ENCODE measurements at places on chromosomes 3 and 15. TPM values are rescaled to one million over a fixed set of nuclear protein-coding genes. Genes with fewer than 3 reads are reported as not detected.

LMAN1L gene
- not detected for total RNA-seq

PLIN1 gene
- 2.1 TPM for total RNA-seq

GRCh38 chr3:111667621-111668239 lies 72.6 kb upstream of the ZBED2 start:
- DNase-seq = no peak
- H3K36me3 ChIP-seq = no peaks in the 10 kb centered on the region
- no peak overlapping the region for H3K27ac ChIP-seq
- no peaks in the 10 kb centered on the region for H3K27me3 ChIP-seq

GRCh38 chr15:66847565-66847991 lies 145.5 kb downstream of the SMAD6 start:
- no peaks in the 10 kb centered on the region for H3K36me3 ChIP-seq
- no peak overlapping the region for H3K27ac ChIP-seq
- no peak for DNase-seq
- peaks cover 18% of the 10 kb centered on the region for H3K4me1 ChIP-seq
- no peak overlapping the region for H3K4me3 ChIP-seq

- H3K27ac ChIP-seq = no peak overlapping the region
- no peak overlapping the region for H3K4me3 ChIP-seq
- peaks cover 19% of the 10 kb centered on the region for H3K36me3 ChIP-seq
- no peaks in the 10 kb centered on the region for H3K27me3 ChIP-seq
Observed at GRCh38 chr15:50500352-50500751, 46.1 kb downstream of the USP50 start.

DNA sequence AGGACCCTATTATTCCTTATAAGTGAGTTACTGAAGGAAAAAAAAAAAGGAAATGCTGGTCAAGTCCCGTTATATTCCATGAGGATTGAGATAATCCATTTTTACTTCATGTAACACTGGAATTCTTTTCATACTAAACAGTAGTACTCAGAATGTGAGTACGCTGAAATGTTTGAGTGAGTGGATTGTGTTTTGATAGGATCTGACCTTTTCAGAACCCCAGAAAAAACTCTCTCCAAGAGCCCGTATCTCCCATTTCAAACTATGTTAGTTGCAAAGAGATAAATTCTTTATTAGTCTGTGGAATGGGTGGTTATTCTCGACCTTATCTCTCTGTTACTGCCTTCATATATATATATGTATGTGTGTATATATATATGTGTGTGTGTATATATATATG lies 2.5 kb upstream of the LPP start:
- H3K27ac ChIP-seq = no peak overlapping the region
- no peaks in the 10 kb centered on the region for H3K27me3 ChIP-seq

DNA sequence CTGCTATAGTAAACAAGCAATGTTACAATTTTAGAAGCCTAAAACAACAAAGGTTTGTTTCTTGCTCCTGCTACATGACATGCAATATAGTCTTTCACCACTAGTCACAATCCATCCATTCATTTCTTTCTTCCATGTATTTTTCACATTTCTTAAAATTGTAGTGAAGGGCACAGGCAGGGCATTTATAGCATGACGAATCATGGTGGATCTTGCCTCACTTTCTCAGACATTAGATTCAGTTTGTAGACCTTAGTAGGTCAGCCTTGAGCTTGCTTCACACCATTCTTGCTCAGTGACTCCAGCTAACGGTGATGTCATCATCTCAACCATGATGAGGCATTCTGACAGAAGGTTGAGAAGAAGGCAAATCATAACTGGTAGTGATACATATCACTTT lies 546.8 kb downstream of the TBL1XR1 start:
- H3K4me3 ChIP-seq = no peak overlapping the region
- DNase-seq = no peak
- no peaks in the 10 kb centered on the region for H3K27me3 ChIP-seq
- H3K4me1 ChIP-seq = no peaks in the 10 kb centered on the region

- DNase-seq = no peak
- no peaks in the 10 kb centered on the region for H3K36me3 ChIP-seq
- H3K4me3 ChIP-seq = no peak overlapping the region
- H3K27me3 ChIP-seq = no peaks in the 10 kb centered on the region
- no peaks in the 10 kb centered on the region for H3K4me1 ChIP-seq
- no peak overlapping the region for H3K27ac ChIP-seq
Observed at GRCh38 chr3:160546727-160547126, 18.6 kb downstream of the KPNA4 start.

GRCh38 chr3:3893590-3893989 lies 94.4 kb downstream of the LRRN1 start:
- no peaks in the 10 kb centered on the region for H3K4me1 ChIP-seq
- no peak for DNase-seq
- H3K27ac ChIP-seq = no peak overlapping the region
- no peak overlapping the region for H3K4me3 ChIP-seq

GRCh38 chr3:62554264-62554799 lies 181.0 kb upstream of the FEZF2 start:
- H3K36me3 ChIP-seq = no peaks in the 10 kb centered on the region
- H3K4me3 ChIP-seq = no peak overlapping the region
- no peaks in the 10 kb centered on the region for H3K4me1 ChIP-seq
- no peak overlapping the region for H3K27ac ChIP-seq
- H3K27me3 ChIP-seq = no peaks in the 10 kb centered on the region

DNA sequence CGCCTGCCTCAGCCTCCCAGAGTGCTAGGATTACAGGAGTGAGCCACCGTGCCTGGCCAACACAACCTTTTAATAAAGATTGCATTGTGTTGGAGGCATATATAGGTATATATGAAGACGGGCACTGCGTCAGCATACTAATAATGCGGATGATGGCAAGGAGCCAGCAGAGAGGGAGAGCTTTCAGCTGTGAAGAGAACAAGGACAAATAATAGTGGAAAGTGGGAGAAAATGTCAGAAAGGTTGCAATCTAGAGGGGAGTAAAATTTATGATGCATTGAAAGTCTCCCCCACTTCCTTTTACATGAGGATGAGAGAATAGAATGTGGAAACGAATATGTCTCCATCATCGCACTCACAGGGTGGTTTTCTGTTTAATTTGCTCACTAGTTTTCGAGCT lies 170.5 kb upstream of the TBL1XR1 start:
- no peak overlapping the region for H3K27ac ChIP-seq
- no peaks in the 10 kb centered on the region for H3K36me3 ChIP-seq
- H3K27me3 ChIP-seq = no peaks in the 10 kb centered on the region
- H3K4me3 ChIP-seq = no peak overlapping the region

Measured in kidney (tissue), 22 donors.